ENCODE measurements at places on chromosomes 1 and 21.

DNA sequence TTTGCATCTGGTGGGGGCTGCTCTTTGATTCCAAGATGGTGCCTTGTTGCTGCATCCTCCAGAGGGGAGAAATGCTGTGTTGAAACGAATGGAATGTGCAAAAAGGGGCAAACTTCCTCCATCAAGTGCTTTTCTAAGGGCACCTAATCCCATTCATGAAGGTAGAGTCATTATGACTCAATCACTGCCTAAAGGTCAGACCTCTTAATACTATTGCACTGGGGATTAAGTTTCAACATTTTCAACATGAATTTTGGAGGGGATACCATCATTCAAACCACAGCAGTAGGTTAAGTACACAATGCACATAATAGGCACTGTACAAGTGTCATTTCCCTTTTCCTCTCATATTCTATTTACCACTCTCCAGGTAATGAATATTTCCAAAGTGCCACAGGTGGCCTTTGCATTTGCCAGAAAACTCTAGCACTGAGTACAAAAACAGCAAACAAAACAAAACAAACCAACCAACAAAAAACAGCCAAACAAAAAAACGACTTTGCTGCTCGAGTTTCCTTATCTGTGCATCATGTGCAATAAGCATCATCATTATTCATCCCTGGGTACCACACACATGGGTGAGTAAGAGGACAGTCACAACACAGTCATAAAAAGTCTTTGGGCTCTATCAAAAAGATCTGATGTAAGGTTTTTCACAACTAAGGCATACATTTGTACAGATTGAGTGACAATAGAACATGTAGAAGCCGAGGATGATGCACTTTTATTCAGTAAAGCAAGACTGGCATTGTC lies 42.5 kb downstream of the IFI44 start:
- no peak for DNase-seq

- DNase-seq, result no peak
Measured at GRCh38 chr1:197234581-197234980, 33.5 kb upstream of the CRB1 start.

DNA sequence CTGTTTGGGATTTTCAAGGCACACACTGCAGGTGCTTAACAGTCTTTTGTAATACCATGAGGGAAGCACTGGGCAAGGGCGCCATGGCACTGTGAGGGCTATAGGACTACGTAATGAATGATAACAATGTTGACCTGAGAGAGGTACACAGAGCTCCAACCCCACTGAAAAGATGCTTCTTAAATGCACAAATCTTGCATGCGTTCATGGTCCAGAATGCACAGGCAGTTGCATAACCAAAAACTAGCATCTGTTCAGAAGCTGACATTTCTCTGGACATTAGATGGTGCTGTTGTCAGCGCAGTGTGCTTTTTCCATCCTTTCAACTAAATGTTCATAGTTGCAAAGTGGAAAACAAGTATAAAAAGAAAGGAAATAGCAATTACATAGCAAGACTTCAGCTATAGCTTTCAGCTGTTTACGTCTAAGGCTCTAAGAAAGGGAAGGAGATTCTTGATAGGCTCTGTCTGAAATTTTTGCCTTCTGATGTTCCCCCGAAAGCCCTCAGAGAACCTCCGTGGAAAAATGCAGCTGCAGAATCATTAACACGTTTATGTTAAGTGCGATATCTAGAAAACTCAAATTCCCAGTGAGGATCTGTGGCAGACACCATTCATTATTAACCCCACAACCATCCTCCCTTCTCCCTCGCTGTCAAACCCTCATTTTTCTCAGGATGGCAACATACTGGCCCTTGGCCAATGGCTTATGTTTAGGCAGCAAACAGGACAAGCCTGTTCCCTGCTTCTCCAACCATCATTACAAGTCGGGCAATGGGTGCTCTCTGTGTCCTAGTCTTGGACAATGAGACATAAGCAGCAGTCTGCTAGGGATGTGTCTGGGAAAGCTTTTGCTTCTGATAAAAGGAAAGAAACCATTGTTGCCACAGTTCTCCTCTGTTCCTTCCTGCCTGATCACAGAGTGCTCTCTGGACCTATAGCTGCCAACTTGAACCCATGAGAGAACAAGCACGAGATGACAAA lies 8.2 kb upstream of the TARBP1 start:
- DNase-seq, result peak; percentile 87

DNA sequence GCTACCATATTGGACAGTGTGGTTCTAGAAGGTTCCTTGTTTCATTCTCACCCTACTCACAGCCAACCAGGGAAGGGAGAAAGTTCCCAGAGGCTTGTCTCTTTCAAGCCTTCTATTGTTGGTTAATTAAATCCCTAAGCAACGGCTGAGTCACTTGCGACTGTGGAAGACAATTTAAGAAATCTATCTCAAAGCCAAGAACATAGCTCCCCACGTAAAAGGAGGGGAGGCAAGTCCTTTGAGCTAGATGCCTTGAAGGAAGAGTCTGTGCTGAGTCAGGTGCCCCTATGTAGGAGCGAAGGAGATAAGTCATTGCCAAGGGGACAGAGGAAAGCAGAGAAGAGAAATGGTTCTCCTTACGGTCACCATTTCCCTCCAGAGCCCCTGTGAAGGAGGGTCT lies 79.4 kb upstream of the PPP2R5A start:
- no peak for DNase-seq

DNA sequence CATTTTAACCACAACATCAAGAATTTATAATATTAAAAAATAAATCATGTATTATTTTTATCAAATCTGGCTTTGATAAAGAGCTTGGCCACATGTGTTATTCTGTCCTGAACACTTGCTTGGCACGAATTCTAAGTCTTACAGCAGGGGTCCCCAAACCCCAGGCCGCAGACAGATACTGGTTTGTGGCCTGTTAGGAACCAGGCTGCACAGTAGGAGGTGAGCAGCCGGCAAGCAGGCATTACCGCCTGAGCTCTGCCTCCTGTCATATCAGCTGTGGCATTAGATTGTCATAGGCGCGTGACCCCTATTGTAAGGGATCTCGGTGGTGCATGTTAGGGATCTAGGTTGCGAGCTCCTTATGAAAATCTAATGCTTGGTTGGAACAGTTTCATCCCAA lies 127.6 kb upstream of the IVNS1ABP start:
- DNase-seq, result no peak

GRCh38 chr1:114554577-114554976 lies 26.8 kb downstream of the BCAS2 start:
- no peak for DNase-seq

- no peak for DNase-seq
Measured at GRCh38 chr21:36027347-36027746, 33.0 kb downstream of the SETD4 start.

DNA sequence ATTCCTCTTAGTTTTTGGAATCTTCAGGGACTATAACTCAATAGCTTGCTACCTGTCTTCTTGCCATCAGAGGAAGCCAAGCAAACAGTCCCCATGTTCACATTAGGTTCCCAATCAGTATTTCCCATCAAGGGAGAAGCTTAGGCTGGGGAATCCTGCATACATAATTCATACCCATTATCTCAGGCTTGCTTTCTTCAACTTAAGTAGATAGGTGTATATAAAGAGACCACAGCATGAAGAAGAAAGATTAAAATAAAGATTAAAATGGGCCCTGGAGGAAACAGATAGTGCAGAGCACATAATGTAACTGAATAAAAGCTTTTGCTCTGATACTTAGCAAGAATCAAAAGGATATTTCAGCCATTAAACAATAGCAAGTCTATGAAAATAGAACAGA lies 29.0 kb upstream of the KCNK1 start:
- DNase-seq, result no peak

DNA sequence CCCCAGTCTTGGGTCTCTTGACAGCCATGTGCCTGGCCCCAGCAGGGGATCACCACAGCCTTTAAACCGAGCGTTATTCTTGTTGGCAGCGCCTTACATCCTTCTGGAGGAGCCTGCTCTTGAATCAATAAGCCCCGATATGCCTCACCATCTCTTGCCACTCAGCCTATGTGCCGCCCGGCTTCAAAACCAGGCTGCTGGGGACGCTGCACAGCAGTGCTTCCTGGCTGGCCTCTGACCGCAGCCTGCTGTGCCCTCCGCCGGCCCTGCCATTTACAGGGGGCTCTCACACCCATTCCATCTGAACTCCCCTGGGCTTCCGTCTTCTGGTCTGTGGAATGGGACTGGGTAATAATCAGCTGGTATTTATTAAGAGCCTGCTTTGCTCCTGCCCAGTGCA lies 3.0 kb upstream of the PEX10 start:
- no peak for DNase-seq

GRCh38 chr21:26528882-26529281 lies 44.2 kb downstream of the CYYR1 start:
- no peak for DNase-seq

DNA sequence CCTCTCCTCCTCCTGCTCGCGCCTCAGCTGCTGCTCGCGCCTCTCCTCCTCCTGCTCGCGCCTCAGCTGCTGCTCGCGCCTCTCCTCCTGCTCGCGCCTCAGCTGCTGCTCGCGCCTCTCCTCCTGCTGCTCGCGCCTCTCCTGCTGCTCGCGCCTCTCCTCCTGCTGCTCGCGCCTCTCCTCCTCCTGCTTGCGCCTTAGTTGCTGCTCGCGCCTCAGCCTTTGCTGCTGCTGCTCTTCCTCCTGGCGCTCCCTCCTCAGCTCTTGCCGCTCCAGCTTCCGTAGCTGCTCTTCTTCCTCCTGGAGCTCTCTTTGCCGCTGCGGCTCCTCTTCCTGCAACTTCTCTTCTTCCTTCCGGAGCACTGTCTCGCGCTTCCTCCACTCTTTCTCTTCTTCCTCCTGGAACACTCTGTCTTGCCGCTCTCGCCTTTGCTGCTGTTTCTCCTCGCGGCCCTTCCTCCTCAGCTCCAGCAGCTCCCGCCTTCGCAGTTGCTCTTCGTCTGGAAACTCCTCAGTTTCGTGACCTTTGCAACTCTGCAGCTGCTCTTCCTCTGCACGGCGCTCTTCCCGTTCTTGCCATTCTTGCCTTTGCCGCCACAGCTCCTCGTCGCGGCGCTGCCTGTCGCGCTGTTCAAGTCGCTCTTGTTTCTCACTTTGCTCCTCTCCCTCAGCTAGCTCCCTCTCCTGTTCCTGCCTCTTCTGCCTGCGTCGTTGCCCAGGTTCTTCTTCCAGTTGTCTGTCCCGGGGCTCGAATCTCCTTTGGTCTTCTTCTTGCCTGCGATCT lies 3.0 kb downstream of the TCHH start:
- peak; percentile 33 for DNase-seq

DNA sequence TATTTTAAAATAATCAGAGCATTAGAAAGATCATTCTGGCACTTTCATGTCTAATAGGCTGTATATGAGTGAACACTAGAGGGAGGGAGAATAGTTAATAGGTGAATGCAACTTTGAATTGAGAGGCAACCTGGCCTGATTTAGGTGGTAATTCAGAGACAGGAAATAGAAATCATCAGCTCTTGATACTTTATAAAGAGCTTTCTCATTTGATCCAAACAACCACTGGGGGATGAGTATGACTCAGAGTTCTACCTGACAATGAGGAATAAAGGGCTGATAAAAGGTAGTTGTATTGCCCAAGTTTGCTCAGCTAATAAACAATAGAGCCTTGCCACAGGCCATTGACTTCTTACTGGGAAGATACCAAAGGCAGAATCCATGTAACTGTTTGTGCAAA lies 5.2 kb upstream of the FAM89A start:
- DNase-seq, result no peak

DNA sequence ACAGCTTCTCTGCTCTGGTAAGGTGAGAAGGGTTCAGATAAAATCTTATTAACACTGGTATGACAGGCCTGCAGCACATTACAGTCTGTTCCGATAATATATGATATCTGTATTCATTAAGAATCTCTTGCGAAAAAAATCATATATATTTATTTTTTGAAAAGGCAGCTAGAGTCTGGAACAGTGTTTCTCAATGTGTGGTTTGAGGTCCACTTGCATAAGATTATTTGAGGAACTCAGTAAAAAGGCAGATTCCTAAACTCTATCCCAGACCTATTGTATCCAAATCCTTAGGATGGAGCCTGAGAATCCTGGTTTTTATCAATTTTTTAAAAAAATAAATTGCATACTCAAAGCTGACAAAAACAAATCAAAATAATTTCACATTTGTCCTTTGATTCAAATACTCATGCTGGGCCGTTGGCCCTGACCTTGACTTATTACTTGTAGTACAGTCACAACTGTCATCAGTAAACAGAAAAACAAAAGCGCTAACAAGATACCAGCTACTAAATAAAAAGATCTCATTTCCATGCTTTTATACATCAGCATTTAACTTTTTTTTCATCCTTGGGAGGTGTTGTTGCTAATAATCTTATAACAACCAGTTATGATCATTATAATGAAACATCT lies 60.6 kb downstream of the RGS2 start:
- peak; percentile 52 for DNase-seq

GRCh38 chr1:178593515-178593914 lies 80.6 kb downstream of the TEX35 start:
- DNase-seq, result no peak

- no peak for DNase-seq
Measured at GRCh38 chr1:221718381-221719277, 23.3 kb downstream of the DUSP10 start.

DNA sequence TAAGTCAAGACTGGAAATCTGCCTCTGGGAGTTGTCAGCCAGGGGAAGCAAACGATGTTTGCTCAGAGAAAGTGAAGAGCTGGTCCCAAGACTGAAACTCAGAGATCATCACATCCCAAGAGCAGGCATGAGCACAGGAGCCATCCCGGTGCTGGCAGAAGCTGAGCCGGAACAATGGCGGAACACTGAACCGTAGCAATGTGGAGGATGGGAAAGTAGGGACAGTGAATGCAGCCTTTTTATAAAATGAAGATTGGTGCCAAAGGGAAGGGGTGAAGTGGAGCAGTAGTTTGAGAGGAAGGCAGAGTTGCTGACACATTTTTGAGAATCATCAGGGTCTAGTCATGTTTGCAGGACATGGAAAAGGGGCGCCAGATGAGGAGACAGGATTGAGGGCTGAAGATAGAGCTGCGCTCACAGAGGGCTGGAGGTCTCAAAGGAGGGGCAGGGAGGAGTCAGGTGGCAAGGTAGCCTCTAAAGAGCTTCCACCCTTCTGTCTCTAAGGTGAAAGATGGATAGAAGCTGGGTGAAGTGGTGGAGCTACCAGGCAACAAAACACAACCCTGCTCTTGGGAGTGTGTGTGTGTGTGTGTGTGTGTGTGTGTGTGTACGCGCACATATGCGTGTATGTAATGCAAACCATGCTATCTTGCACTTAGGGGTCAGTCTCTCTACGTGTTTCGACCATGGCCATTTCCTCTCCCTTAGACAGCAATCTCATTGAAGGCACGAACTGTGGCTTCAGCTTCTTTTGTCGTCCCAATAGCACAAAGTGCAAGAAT lies 94.3 kb upstream of the IRF2BP2 start:
- DNase-seq, result no peak

- DNase-seq, result no peak
Measured at GRCh38 chr21:21813289-21813688, 815.1 kb downstream of the NCAM2 start.

GRCh38 chr1:167711797-167712196 lies 10.0 kb upstream of the MPZL1 start:
- no peak for DNase-seq
